Cardiac atrium fibroblast (primary cell): ENCODE measurements at places on chromosomes 2 and 18. TPM values are rescaled to one million over a fixed set of nuclear protein-coding genes. Genes with fewer than 3 reads are reported as not detected.

Gene UGT1A10
- total RNA-seq = not detected in 2 replicates

Gene ELP2
- 35.2 and 41.7 TPM in 2 replicates for total RNA-seq

Gene GNAL
- total RNA-seq = 0.72 and 2.1 TPM in 2 replicates

Gene SMARCAL1
- total RNA-seq = 13.0 and 16.5 TPM in 2 replicates

Gene LCT
- not detected in 2 replicates for total RNA-seq

Gene KCNE4
- total RNA-seq = 10.7 and 19.1 TPM in 2 replicates

Gene TRIM43B
- not detected in 2 replicates for total RNA-seq

Gene ZNF396
- total RNA-seq = 0.32 and 0.54 TPM in 2 replicates

Gene RAB3GAP1
- 27.1 and 35.3 TPM in 2 replicates for total RNA-seq

Gene EVX2
- total RNA-seq = not detected in 2 replicates

Gene TWIST2
- total RNA-seq = 42.2 and 57.0 TPM in 2 replicates

Gene GAD1
- not detected in 2 replicates for total RNA-seq

Gene EGR4
- not detected in 2 replicates for total RNA-seq

Gene STON1
- 14.8 and 17.3 TPM in 2 replicates for total RNA-seq

Gene CYP26B1
- 7.0 and 11.3 TPM in 2 replicates for total RNA-seq

Gene RIT2
- total RNA-seq = not detected in 2 replicates

Gene CRYGC
- total RNA-seq = not detected in 2 replicates

Gene KCNK3
- under 0.01 TPM in 1 of 2 replicates, not detected in the other for total RNA-seq

Gene RAB6C
- total RNA-seq = not detected in 2 replicates

Gene CRYBA2
- total RNA-seq = not detected in 2 replicates

Gene DAW1
- total RNA-seq = 8.7 and 9.6 TPM in 2 replicates

Gene TRIM43
- total RNA-seq = not detected in 2 replicates

Gene TMEM17
- total RNA-seq = 1.4 and 1.5 TPM in 2 replicates

Gene IL36G
- not detected in 2 replicates for total RNA-seq

Gene LANCL1
- 17.5 and 24.0 TPM in 2 replicates for total RNA-seq

Gene AKAIN1
- total RNA-seq = not detected in 2 replicates

Gene TMEM182
- total RNA-seq = 1.3 and 4.3 TPM in 2 replicates

Gene HNRNPLL
- 28.7 and 33.6 TPM in 2 replicates for total RNA-seq

Gene MEIS1
- 9.1 and 12.3 TPM in 2 replicates for total RNA-seq

Gene IHH
- under 0.01 TPM in 1 of 2 replicates, not detected in the other for total RNA-seq

Gene ANKRD30B
- total RNA-seq = not detected in 2 replicates

Gene CFC1
- not detected in 2 replicates for total RNA-seq

Gene SPATA3
- total RNA-seq = not detected in 2 replicates

Gene MC2R
- not detected in 2 replicates for total RNA-seq

Gene DOK6
- 0.72 and 3.1 TPM in 2 replicates for total RNA-seq

Gene TSPYL6
- total RNA-seq = not detected in 2 replicates

Gene GAREM2
- 5.3 and 6.0 TPM in 2 replicates for total RNA-seq

Gene TCF4
- 52.0 and 67.9 TPM in 2 replicates for total RNA-seq

Gene ACTG2
- 0.18 TPM in 1 of 2 replicates, not detected in the other for total RNA-seq

Gene CACNB4
- total RNA-seq = under 0.01 and 0.54 TPM in 2 replicates

Gene IL18RAP
- under 0.01 TPM in 1 of 2 replicates, not detected in the other for total RNA-seq

Gene SCN2A
- not detected in 2 replicates for total RNA-seq

Gene SNTG2
- not detected in 2 replicates for total RNA-seq

Gene DNPEP
- 78.3 and 89.3 TPM in 2 replicates for total RNA-seq

Gene SP5
- total RNA-seq = not detected in 2 replicates

Gene VWC2L
- not detected in 2 replicates for total RNA-seq

Gene CNDP1
- total RNA-seq = not detected in 2 replicates
